ENCODE measurements at places on chromosomes 6 and 20.

DNA sequence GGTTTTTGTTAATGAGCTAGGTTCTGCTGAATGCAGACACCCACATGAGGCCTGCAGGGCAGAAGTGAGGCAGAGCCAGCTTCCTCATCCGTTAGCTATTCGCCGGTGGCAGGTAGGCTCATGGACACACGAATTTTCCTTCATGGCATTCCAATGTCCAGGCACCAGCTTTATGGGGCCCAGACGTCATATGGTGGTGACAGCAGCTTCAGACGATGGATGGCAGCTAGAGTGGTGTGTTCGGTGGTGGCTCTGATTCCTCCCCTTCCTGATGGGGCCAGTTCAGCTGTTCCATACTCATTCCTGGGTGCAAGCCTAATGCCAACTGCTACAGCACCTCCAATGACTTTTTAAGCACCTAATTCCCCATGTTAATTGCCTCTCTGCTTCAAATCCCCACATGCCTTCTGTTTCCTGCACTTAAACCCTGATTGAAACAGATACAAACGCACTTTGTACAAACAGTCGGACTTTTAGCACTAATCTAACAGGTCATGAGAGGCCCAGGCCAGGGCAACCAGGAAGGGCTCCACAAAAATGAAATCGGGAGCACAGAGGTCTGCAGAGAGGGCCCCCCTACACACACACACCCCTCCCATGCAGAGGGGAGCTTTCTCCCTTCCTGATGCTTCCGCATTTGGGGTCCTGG lies 35.7 kb upstream of the MLN start:
- DNase-seq: no peak

DNA sequence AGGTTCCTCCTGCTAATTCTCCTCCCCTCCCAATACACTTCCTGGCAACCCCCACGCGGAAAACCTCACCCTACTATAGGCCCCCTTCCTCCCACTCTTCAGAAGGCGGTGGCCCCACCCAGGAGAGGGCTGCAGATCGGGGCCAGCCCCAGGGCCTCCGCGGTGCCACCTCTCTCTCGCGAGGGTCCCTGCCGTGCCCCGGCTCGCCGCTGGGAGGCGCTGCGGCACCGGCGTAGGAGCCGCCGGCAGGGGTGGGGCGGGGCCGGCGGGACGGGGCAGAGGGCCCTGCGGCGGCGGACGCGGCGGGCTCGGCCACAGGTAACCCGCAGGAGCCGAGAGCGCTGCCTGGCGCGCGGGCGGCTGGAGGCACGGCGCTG lies at the start of gene ANKRD6:
ANKRD6 (plus strand) TSS at position 278 of the 377 bp plus-strand sequence. CDS start 133,825 bp downstream, outside the sequence.
- peak; percentile 87 for DNase-seq

DNA sequence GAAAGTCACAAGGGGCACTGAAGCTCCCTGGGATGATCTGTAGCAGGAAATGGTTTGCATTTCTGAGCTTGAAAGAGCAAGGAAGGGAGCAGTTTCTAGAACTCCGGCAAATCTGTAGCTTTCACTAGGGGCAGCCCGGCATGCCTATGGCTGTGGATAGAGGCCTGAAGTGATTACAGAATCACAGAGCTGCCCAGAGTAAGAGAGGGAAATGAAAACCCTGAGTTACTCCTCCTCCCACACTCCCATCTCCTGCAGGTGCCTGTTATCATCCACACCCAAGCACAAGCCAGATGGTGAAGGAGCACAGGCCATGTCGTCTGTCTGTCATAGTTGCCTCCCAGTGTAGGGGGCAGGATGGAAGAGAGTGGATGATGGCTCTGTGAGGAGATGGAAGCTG lies 37.1 kb downstream of the HLA-F start:
- DNase-seq: no peak

DNA sequence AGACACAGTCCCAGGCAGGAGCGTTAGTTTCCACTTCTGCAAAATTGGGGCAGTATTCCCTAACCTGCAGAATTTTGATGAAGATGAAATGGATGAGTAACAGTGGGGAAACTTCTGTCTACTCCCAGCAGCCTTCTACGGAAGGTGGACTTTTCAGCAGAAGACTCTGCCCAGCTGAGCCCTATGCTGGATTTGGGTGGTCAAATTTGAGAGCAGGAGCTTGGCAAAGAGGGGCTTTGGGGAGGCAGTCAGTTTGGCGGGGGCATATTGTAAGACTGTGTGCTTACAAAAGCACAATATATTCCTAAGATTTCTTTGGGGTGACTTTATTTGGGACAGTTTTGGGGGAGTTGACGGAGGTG lies 5.4 kb upstream of the SDCBP2 start:
- DNase-seq: no peak

DNA sequence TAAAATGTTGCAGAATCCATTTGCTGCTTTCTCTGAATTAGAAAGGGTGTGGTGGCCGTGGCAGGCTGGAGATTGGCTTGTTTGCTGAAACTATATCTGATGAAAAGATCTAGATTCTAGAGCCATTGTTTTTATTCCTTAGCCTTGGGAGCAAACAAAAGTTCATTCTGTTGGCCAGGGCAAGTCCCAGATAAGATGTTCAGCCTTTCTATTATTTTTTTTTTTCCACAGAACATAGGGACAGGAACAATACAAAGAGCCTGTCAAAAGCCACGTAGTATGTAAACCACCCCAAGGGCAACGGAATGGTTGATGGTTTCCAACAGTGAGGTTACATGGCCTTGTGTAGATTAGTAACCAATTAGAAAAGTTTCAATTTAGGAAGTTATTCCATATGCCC lies 119.9 kb upstream of the SLC22A16 start:
- no peak for DNase-seq

- no peak for DNase-seq
Observed at GRCh38 chr20:34916774-34917354, 38.7 kb downstream of the GSS start.

DNA sequence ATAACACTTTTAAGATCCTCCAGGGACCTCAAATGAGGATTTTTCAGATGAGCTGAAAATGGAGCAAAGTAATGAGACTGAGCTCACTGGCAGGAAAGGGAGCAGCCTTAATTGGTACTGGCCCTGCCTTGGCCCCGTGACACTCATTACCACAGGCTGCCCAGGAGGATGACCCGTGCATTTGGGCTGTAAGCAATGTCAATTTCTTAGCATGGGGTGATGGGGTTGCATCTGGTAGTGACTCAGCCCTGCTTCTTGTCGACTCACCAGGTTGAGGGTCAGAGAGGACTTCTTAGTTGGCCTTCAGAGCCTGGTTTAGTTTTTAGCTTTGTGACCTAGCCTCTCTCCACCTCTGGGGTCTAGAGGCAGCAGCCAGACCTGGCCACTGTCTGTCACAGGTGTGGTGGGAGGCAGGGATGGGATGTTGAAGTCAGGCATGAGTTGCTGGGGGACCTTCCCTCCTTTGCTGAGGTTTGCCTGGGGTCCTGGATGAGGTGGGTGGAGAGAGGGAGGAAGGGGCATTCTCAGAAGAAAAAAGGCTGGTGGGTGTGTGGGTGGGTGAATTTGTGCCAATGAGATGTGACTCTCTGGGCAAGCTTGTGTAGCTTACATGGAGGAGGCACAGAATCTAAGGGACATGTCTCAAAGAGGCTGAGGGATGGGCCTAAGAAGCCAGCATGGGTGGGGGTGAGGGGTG lies 25.9 kb upstream of the EPB41L1 start:
- DNase-seq: no peak

DNA sequence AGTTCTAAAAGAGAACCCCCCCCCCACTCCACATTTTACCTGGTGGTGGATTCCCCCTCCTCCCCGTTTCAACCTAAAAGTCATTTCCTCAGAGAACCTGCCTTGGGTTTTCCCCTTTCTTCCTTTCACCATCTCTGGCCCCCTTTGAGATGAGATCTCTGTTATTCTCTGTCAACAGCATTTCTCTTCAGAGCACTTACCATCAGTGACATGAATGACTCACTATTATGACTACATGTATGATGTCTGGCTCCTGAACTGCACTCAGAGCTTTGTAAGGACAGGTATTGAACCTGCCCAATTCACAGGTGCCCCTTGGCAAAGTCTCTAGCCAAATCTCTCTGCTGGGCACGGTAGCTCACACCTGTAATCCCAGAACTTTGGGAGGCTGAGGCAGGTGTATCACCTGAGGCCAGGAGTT lies 61.4 kb upstream of the JARID2 start:
- no peak for DNase-seq

DNA sequence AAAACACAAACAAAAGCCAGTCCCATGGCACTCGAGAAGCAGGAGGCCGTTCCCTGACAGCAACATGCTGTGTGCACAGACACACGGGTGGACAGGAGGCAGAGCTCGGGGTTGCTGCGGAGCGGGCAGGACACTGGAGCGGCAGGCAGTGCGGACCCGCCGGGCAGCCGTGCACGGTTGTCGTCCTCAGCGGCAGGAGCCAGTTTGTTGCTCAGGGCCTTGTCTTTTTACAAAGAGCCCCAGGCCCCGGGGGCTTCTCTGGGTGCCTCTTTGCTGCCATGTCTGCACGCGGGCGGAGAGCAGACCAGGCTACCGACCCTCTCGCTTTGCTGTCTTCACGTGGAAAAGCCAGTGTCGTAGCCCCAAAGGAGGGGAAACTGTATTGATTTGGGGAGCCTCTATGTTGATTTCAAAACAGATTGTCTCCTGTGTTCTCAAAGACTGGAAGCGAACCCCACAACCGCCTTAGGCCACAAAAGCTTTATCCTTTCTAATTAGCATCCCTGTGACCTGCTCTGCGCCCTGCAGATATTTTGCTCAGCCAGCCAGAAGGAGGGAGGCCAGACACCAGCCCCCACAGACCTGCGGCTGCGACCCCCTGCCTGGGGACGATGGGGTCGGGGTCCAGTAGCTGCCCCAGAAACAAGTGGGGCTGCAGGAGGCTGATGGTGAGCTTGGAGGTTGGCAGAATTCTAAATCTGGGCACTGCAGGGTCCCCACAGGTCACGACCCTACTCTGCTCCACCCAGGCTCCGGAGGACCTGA lies 50.2 kb downstream of the ERMARD start:
- DNase-seq: no peak

GRCh38 chr6:19121521-19121920 lies 715.6 kb upstream of the ID4 start:
- no peak for DNase-seq

GRCh38 chr20:57649617-57650015 lies 29.4 kb upstream of the ZBP1 start:
- no peak for DNase-seq

DNA sequence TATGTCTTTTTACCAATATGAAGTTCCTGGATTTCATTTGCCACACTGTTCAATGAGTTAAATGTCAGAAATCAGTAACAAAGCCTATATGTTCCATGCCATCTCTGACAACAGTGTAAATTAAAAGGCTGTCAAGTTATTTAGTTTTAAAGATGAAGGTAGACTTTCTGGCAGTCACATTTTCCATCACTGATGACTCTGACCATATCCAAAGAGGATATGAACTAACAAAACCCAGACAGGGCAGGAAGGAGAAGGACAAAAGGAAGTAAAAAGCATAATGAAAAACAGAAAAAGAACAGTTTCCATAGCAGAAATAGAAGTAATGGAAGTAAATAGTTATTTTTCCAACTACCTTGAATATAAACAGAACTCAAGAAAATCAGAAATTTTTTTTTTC lies 242.3 kb downstream of the UBE3D start:
- DNase-seq: no peak

DNA sequence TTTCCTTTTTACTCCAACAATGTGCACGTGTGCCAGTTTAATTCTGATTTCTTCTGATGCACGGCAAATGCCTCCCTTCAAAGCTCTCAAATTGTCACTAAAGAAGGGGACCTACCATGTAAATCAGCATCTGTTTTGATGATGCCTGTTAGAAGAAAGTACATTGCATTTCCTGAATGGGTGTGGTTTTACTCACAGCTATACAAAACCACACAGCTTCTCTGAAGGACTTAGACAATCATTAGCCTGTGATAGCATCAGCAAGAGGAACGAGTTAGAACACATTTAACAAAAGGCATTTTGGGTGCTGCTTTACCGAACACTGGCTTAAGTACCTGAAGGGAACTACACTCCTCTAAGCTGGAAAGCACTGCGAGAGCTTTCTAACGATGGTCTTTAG lies 109.4 kb downstream of the ATXN1 start:
- DNase-seq: no peak

DNA sequence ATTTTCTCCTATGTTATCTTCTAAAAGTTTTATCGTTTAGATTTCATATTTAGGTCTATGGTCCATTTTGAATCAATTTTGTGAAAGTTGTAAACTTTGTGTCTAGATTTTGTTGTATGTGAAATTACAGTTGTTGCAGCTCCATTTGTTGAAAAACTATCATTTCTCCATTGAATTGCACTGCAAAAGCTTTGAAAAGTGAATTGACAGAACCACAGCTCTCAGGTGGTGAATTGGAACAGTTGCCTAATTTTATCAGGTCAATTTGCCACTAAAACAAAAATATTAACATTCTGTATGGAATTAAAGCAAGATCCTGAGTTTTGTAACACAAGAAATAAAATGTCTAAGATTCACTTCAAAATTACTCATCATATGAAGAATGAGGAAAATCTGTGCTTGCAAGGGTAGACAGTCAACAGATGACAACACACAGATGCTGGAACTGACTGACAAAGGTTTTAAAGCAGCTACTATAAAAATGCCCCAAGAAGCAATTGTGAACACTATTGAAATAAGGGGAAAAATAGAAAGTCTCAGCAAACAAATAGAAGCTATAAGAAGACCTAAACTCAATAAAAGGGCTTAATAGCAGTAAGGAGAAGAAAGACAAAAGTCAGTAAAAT lies 346.7 kb downstream of the PAX1 start:
- DNase-seq: no peak

- no peak for DNase-seq
Observed at GRCh38 chr20:63294536-63294900, 1.5 kb downstream of the COL20A1 start.

DNA sequence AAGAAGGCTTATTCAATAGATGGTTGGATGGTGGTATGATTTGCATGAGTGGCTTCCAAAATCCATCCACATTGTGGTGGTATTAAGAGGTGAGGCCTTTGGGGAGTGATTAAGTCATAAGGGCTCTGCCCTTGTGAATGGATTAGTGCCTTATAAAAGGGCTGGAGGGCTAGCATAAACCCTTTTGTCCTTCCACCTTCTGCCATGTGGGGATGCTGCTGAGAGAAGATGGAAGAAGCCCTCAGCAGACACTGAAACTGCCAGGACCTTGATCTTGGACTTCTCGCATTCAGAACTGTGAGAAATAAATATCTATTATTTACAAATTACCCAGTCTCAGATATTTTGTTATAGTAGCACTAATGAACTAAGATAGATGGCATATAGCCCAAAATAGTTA lies 27.8 kb upstream of the SRPK1 start:
- DNase-seq: peak; percentile 12
